Stimulated activated CD4-positive, alpha-beta T cell treated with anti-CD3 and anti-CD28 coated beads, Interleukin-2, amount 100 ng/mL, for 48 hours (primary cell): ENCODE measurements at places on chromosomes 2 and 18.

- no peak for DNase-seq
These were observed 92.7 kb upstream of the ST6GAL2 start for GRCh38 chr2:106978647-106979046.

- no peak for DNase-seq
These were observed 44.4 kb upstream of the TMEM163 start for GRCh38 chr2:134763164-134763710.

DNA sequence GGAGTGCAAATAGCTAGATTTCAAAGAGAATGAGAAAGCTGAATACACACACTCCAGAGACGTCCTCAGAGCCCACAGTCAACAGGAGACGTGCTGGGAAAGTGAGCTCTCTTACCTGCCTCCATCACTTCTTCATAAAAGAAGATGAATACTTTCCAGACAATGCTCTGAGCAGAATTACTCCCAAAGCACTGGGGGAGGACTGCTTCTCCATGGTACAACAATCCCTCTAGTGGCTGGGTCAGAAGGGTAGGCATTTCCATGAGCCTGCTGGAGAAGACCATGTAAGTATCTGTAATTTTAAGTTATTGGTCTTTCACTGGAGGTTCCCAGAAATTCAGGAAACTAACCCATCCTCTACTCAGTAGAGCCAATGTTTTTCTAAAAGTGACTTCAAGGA, 190.3 kb downstream of the RBM43 start:
- DNase-seq: no peak

GRCh38 chr18:56298935-56299334, 339.5 kb downstream of the TXNL1 start:
- no peak for DNase-seq

DNA sequence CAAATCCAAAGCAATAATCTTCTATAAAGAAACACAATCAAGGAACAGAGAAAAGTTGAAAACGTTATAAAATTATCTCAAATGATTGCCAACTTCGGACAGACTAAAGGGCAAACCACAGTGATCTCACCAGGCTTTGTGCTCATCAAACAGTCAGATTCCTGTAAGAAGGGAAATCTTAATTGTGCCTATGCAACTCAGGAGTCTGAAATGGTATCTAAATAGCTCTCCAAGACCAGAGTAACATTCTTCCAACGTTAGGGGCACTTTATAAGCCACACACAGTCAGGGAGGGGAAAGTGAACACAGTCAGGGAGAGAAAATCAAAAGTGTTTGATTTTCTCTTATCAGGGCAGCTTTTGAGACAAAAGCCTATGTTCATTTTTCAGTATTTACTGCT, 29.4 kb downstream of the PLEKHM3 start:
- DNase-seq: no peak

GRCh38 chr2:158602027-158602426, 145.3 kb downstream of the PKP4 start:
- DNase-seq: no peak

- DNase-seq: no peak
These were observed 14.4 kb upstream of the REL start for GRCh38 chr2:60867007-60867406.

DNA sequence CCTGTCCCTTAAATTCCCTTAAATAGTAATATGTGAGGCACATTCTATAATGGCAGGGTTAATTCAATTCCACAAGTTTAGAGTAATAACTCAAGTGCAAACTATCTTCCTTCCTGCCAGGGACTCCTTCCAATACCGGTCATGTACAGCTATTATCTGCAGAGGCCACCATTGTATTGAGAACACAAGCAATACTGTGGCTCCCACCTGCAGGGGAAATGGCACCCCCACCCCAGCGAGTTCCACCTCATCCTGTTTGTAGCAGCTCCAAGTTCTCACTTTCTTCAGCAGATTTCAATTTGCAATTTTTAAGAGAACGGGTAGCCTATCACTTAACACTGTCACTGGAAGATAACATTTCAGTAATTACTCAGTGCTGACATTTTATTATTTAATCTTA, 172.1 kb upstream of the PID1 start:
- DNase-seq: no peak

GRCh38 chr18:34848695-34849094, 138.6 kb downstream of the DTNA start:
- no peak for DNase-seq

DNA sequence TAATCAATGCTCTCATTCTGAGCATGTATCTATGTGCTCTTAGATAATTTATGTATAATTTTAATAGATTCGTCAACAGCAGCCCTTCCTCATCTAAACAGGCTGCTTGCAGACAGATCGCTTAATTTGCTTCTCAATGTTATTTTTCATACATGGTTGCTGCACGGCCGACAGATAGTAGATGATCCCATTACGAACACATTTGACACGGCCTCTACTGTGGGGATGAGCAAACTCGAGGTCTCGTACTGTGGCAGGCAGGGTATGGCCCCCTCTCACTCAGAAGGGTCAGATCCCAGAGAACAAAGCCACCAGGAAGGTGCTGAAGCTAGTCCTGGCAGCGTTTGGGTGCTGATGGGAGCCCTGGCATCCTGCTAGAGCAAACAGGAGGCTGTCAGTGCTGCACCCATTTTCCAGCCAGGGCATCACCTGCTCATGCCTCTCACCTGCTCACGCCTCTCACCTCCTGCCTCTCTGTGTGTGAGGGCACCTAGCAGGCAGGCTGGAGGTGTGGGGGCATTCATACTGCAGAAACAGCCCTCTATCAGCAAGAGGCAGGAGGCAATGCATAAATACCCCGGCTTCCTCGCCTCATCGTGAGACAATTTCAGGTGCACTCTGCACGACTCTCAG, 80.0 kb downstream of the KLHL29 start:
- DNase-seq: no peak

GRCh38 chr2:28321426-28321825, 71.2 kb upstream of the FOSL2 start:
- DNase-seq: no peak

- no peak for DNase-seq
These were observed 371.3 kb downstream of the RNF144A start for GRCh38 chr2:7288484-7288883.

GRCh38 chr2:25989154-25989553, 6.9 kb upstream of the KIF3C start:
- DNase-seq: no peak

DNA sequence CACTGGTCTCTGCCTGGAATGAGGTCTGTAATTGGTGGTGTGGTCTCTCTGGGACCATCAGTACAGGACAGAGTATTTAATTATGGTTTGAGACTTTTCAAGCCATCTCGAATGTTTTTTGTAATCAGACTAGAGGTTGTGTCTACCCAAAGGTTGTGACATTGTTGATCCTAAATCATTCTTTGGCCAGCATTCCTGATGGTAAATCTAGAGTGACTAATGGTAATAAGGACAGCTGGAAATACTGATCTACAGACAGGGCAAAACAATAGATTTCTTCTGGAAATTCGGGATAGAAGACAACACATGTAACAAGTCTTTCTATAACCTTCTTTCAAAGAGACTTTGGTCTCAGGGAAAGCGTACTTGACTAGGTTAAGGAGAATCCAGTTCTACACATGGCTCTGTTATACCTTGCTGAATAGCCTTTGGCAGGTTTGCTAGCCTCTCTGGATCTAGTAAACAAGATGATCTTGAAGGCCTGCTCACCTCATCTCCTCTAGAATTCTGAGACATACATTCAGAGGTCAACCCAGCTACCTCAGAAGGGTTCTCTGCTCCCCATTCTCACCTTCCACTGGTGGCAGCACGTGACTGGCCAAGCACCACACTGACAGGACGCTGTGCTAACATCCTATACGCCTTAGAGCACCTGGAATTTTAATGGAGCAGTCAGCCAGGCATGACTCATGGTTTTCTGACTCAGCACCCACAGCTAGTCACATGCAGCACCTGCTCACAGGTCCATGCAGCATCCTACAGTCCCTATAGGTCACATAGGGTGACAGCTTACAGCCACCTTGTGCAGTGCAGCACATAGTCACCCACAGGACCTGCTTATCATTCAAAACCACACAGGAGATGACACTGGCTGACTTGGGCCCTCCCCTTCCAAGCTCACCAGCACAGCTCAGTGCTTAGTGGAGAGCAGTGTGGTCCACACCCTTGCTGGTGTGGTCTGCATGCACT, 12.2 kb downstream of the PLB1 start:
- DNase-seq: no peak

- DNase-seq: no peak
These were observed 62.8 kb downstream of the GRB14 start for GRCh38 chr2:164558450-164558849.

DNA sequence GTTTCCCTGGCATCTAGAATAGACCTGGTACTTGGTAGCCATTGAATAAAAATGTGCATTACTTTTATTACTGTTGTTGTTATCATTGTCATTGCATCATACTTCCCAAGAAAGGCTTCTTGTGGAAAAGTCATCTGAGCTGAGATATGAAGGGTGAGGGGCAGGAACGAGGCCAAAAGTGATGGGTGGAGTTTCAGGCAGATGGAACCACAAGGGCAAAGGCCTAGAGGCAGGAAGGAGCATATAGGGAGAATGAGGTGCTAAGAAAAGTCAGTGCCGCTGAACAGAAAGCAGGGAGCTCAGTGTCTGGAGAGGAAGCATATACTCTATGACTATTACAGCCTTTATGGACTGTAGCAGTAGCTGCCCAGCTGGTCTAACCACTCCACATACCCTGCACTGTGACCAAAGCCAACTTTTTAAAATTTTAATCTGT, 219.3 kb downstream of the SPP2 start:
- no peak for DNase-seq

DNA sequence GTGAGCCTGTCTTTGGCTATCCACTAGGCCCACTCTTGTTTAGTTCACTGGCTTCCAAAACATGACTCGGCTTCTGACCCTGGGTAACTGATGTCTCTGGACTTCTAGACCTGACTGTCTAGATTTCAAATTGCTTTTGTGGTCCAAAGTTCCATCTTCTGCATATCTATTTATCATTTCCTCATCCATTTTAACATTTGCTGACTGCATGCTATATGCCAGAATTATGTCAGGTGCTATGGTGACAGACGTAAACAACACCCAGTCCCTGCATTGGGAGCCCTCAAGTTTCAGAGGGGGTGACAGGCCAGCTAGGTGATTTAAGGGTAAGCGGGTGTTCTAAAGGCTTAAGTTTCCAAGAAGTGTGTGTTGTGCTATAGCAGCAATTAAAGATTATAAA, 140.9 kb downstream of the PIEZO2 start:
- no peak for DNase-seq

- DNase-seq: no peak
These were observed 4.6 kb downstream of the ACMSD start for GRCh38 chr2:134842930-134843490.
